ENCODE measurements at places on chromosomes 12 and 14. TPM values are rescaled to one million over a fixed set of nuclear protein-coding genes. Genes with fewer than 3 reads are reported as not detected.

DNA sequence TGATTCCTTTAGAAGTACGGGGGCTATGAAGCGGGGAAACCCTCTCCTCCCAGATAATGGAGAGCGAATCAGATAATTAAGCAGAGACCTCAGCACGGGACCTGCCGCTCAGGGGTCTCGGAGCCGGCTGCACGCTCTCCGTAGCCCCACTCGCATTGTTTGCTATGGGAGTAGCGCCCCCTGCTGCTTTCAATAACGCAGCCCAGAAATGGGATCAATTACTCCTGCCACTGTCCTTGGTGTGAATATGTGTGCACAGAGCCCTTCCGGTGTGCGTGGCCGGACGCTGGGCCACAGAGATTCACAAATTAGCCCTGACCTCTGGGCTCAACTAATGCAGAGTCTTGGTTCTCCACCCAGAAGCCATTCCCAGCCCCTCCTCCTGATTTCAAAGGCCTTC, 76.4 kb upstream of the TMEM132C start:
- no peak overlapping the region for H3K4me3 ChIP-seq
- no peaks in the 10 kb centered on the region for H3K4me1 ChIP-seq
- no peak overlapping the region for H3K27ac ChIP-seq
- H3K36me3 ChIP-seq = no peaks in the 10 kb centered on the region

DNA sequence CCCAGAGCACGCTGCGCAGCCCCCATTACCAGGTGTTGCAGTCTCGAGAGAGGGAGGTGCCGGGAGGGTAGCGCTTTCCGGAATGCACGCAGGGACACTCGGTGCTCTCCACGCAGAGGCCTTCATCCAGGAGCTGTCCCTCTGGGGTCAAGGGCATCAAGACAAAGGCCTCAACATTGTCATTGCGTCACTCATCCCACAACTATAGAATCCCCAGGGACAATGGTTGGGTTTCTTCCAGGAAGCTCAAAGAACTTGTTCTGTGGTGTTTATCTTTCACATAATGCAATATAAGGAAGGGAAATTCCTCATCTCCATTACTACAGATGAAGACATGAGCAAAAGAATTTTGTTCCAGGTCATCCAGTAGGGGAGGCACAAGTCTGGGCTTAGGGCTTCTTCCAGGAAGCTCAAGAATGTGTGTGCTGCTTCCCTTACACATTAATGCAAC, 52.1 kb downstream of the VWF start:
- no peak for DNase-seq
- H3K4me3 ChIP-seq = no peak overlapping the region
- H3K36me3 ChIP-seq = no peaks in the 10 kb centered on the region
- H3K27me3 ChIP-seq = peaks cover 14% of the 10 kb centered on the region
- no peak overlapping the region for H3K27ac ChIP-seq

GRCh38 chr14:100623961-100624360, 36.7 kb upstream of the BEGAIN start:
- no peaks in the 10 kb centered on the region for H3K4me1 ChIP-seq
- no peaks in the 10 kb centered on the region for H3K36me3 ChIP-seq
- H3K27me3 ChIP-seq = no peaks in the 10 kb centered on the region
- H3K27ac ChIP-seq = no peak overlapping the region
- no peak overlapping the region for H3K4me3 ChIP-seq

- H3K27ac ChIP-seq = no peak overlapping the region
- no peak overlapping the region for H3K4me3 ChIP-seq
- H3K4me1 ChIP-seq = peaks cover 6% of the 10 kb centered on the region
- no peaks in the 10 kb centered on the region for H3K36me3 ChIP-seq
- H3K27me3 ChIP-seq = no peaks in the 10 kb centered on the region
- no peak for DNase-seq
Observed at GRCh38 chr14:56487090-56487667, 92.4 kb upstream of the TMEM260 start.

- no peaks in the 10 kb centered on the region for H3K27me3 ChIP-seq
- H3K27ac ChIP-seq = no peak overlapping the region
- no peak overlapping the region for H3K4me3 ChIP-seq
Observed at GRCh38 chr12:29960122-29960521, 176.4 kb upstream of the TMTC1 start.

DNA sequence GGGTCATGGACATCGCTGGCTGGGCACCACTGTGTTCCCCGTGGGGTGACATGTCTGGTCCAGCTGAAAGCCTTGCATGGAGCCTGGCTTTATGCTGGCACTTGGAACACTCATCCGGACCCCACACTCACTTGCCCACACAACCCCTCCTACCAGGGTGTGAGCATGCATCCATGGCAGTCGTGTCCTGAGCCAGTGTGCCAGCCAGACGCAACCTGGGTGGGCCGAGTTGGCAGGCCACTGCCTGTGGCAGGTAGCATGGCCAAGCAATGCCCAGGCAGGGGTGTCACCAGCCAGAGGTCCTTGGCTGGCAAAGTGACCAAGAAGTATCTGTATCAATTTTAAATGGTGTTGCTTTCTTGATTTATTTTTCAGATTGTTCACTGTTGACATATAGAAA, 141.7 kb downstream of the CCDC59 start:
- no peak overlapping the region for H3K27ac ChIP-seq
- H3K4me3 ChIP-seq = no peak overlapping the region
- H3K4me1 ChIP-seq = no peaks in the 10 kb centered on the region
- no peaks in the 10 kb centered on the region for H3K36me3 ChIP-seq

- no peak for DNase-seq
- no peak overlapping the region for H3K4me3 ChIP-seq
- peaks cover 5% of the 10 kb centered on the region for H3K4me1 ChIP-seq
- no peak overlapping the region for H3K27ac ChIP-seq
- H3K36me3 ChIP-seq = no peaks in the 10 kb centered on the region
Observed at GRCh38 chr12:66707002-66707697, 28.3 kb upstream of the GRIP1 start.

GRCh38 chr12:102435827-102436436, 44.4 kb downstream of the IGF1 start:
- no peaks in the 10 kb centered on the region for H3K27me3 ChIP-seq
- H3K27ac ChIP-seq = no peak overlapping the region
- DNase-seq = no peak
- no peaks in the 10 kb centered on the region for H3K36me3 ChIP-seq
- H3K4me3 ChIP-seq = no peak overlapping the region
- H3K4me1 ChIP-seq = no peaks in the 10 kb centered on the region

DNA sequence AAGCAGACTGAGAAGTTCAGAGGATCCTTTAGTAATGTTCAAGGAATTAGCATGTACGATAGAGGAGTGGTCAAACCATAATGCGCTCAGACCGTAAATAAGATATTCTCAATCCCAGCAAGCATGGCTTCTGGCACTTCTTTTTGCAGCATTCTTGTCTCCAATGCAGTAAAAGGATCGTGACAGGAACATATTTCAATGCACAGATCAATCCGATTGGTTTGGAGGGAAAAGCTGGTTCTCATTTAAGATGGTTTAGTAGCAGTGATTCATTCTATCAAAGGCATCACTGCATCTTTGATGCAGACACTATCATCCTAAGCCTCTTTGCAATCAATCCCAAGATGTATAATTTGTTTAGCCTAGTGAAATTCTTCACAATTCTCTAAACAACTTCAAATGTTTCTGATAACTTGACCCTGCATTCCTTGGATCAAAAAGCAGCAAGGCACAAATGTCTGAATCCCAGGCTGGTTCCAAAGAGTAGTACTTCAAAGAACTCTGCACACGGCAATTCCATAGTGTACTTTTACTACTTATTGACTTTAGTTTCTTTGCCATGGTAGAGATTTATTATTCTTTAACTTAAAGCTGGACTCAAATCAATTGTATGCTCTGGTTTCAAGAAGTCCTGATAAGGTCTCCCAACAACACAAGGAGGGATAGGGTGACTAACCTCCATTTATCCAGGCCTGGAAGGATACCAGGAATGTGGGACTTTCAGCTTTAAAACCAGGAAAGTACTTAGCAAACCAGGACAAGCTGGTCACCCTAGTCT, 96.8 kb upstream of the MDM1 start:
- no peak overlapping the region for H3K4me3 ChIP-seq
- no peaks in the 10 kb centered on the region for H3K36me3 ChIP-seq
- H3K27me3 ChIP-seq = no peaks in the 10 kb centered on the region
- H3K27ac ChIP-seq = no peak overlapping the region

DNA sequence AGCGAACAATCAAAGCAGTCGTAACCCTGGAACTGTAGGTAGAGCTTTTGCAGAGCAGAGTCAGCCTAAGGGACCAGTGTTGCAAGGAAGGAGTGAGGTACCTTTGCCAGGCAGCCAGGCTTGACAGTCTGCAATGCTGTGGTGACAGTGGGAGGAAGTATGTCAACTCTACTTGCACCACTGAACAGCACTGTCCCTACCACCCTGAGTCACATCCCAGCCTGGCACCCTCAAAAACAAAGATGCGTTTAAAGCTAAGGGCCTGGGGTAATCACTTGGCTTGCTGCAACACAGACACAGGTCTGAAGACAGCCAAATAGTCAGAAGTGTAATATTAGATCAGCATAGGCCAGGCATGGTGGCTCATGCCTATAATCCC, 141.9 kb downstream of the DPF3 start:
- H3K27ac ChIP-seq = no peak overlapping the region
- no peak overlapping the region for H3K4me3 ChIP-seq
- H3K4me1 ChIP-seq = no peaks in the 10 kb centered on the region
- H3K36me3 ChIP-seq = no peaks in the 10 kb centered on the region

GRCh38 chr14:28542040-28542439, 224.5 kb upstream of the FOXG1 start:
- H3K27me3 ChIP-seq = no peaks in the 10 kb centered on the region
- no peaks in the 10 kb centered on the region for H3K36me3 ChIP-seq
- no peak overlapping the region for H3K27ac ChIP-seq
- no peak overlapping the region for H3K4me3 ChIP-seq

- no peaks in the 10 kb centered on the region for H3K36me3 ChIP-seq
- H3K4me1 ChIP-seq = no peaks in the 10 kb centered on the region
- H3K4me3 ChIP-seq = no peak overlapping the region
- no peaks in the 10 kb centered on the region for H3K27me3 ChIP-seq
- no peak overlapping the region for H3K27ac ChIP-seq
- no peak for DNase-seq
Observed at GRCh38 chr12:26493656-26494055, 298.3 kb downstream of the SSPN start.

GRCh38 chr12:119694111-119694510, 26.2 kb downstream of the PRKAB1 start:
- no peak for DNase-seq
- no peaks in the 10 kb centered on the region for H3K27me3 ChIP-seq
- no peaks in the 10 kb centered on the region for H3K4me1 ChIP-seq
- no peaks in the 10 kb centered on the region for H3K36me3 ChIP-seq
- H3K4me3 ChIP-seq = no peak overlapping the region

PLCZ1 gene
- not detected for total RNA-seq

SERPINA12 gene
- not detected for total RNA-seq

EVL gene
- 1,352 TPM for total RNA-seq
